ENCODE measurements at places on chromosomes 2 and 18. TPM values are rescaled to one million over a fixed set of nuclear protein-coding genes. Genes with fewer than 3 reads are reported as not detected.

OTOS gene
- total RNA-seq = not detected

SERPINB10 gene
- total RNA-seq = not detected

LONRF2 gene
- 0.62 TPM for total RNA-seq

GPAT2 gene
- not detected for total RNA-seq

CDCA7 gene
- total RNA-seq = 4.6 TPM

PARD6G gene
- total RNA-seq = 26.9 TPM

CAPN14 gene
- total RNA-seq = 0.14 TPM

GALNT3 gene
- 16.4 TPM for total RNA-seq

COL5A2 gene
- 580 TPM for total RNA-seq

SRD5A2 gene
- total RNA-seq = not detected

ING5 gene
- 15.8 TPM for total RNA-seq

NYAP2 gene
- total RNA-seq = 0.19 TPM

ABCG8 gene
- not detected for total RNA-seq

LOXHD1 gene
- not detected for total RNA-seq

HSBP1L1 gene
- total RNA-seq = 3.8 TPM

DNA sequence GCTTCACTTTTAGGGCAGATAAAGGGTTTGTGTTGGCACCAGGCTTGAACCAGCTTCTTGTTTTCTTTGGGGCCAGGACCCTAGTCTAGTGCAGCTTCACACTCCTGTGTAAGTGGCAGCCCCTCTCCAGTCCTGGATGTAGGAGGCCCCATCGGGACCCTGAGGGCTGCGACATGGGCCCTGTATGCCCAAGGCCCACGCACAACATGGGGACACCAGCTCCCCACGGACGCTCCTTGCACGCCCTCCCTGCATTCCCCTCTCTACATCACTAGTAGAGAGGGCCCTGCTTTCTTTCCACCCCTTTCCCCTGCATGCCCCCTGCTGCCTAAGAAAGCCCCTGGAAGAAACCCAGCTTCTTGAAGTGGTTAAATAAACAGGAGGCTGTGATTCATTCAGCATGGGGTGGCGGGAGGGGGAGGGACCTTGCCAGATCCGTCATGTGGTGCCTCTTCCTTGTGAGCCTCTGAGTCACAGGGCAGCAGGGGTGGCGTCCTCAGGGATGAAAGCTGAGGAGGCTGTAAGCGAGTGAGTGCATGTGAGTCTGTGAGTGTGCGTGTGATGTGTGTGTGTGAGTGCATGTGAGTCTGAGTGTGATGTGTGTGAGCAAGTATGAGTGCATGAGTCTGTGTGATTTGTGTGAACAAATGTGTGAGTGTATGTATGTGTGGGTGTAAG lies 42.5 kb downstream of the COPS8 start:
- DNase-seq = peak; percentile 99

DNA sequence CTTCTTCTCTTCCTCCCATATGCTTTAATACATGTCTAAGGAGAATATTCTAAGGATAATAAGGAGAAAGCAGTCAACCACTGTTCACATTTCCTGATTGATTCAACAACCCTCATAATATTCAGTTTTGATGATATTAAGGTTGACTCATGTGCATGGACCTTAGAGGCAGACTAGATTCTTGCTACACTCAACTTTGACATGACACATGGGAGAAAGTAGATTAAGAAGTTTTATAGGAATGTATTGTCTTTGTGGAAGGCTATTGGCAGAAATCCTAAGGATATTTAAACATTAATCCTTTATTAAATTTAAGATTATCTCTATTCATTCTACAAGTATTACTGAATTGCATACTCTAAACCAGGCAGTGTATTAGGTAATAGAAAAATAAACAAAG lies 309.1 kb upstream of the CYRIA start:
- DNase-seq = peak; percentile 11

DNA sequence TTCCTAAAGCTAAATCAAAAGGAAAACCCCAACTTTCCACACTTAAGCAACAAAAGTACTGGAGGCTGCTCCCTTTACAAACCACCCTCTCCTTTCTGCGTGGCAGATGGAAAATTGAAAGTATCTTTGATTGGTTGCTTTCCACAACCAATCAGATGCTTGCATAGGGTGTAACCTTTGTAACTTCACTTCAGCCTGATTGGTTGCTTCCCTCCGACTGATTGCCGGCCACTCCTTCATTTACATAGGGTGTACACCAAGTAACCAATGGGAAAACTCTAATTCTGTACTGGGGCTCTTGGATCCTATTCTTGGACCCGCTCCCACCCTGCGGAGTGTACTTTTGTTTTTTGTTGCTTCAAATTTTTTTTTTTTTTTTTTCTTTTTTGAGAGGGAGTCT lies 297.7 kb downstream of the NCKAP5 start:
- no peak for DNase-seq

- DNase-seq = peak; percentile 54
Measured at GRCh38 chr2:89833780-89834117, 1142.3 kb downstream of the RPIA start.

GRCh38 chr2:26009567-26009963 lies 24.3 kb upstream of the RAB10 start:
- no peak for DNase-seq

- DNase-seq = no peak
Measured at GRCh38 chr2:223219872-223220657, 168.1 kb downstream of the KCNE4 start.

GRCh38 chr2:101087638-101088037 lies 63.5 kb downstream of the TBC1D8 start:
- DNase-seq = no peak

DNA sequence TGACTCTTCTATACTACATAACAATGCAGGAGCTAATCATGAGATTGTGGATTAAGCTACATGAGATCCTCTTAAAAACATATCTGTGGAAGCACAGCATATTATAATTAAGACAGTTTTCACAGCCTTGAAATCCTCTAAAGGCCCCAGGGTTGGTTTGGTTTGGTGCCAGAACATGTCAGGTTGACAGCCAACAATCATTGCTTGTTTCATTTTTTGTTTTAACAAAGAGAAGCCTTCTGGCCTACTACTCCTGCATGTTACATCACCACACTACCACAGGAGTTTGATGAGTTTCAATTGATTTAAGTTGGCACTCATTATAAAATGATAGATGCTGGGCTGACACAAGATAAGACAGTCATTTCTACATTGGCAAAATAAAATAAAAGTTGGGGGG lies 255.9 kb upstream of the ERBB4 start:
- DNase-seq = no peak

- no peak for DNase-seq
Measured at GRCh38 chr18:79585395-79586370, 93.9 kb upstream of the CTDP1 start.

DNA sequence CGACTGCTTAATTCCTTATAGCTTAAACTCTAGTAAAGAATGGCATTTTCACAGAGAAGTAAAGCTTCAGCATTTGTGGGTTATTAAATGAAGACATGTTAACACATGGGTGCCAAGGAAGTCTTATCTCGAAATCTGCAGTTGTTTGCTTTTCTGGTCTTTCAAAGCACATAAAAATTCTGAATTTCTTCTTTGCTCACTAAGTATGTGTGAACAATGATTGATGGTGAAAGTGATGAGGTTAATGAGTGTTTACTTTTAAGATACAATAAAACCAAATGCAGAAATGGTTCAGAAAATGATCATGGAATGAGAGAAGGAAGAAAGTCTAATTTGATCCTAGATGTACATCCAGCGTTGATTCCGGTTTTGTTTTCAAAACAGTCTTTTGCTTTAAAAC lies 234.6 kb upstream of the RAB12 start:
- peak; percentile 8 for DNase-seq

GRCh38 chr18:75678627-75679026 lies 251.1 kb upstream of the SMIM21 start:
- no peak for DNase-seq

DNA sequence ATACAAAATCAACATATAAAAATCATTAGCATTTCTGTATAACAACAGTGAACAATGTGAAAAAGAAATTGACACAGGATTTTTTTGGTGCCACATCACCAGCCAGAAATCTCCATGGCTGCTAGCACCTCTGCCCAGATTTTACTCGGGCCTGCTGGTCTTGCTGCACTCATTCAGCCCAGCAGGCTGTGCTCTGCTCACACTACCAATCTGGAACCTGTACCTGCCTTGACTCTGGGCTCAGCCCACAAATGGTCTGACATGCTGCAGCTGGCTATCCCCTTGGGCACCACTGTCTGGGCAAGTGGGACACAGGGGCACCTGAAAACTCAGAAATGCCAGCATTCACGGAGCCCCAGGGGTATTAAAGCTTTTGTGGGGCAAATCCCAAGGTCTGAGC lies 392.5 kb upstream of the NRXN1 start:
- no peak for DNase-seq

DNA sequence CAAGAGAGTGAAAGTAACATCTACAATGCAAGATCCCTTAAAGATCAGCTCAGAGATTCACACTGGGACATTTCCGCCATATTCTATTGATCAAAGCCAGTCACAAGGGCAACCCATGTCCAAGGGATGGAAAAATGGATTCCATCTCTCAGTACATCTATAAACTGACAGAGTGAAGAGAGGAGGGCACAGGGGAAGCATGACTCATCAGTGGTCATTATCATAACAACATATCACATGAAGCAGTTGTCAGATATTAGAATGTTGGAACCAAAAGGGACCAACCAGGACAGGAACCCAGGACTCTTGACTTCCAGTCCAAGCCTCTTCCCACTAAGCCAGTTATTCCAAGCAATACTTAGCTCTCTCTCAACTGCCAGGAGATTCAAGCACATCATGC lies 54.9 kb upstream of the IGFBP2 start:
- DNase-seq = peak; percentile 36

GRCh38 chr2:59540864-59541263 lies 1012.6 kb downstream of the BCL11A start:
- DNase-seq = no peak

DNA sequence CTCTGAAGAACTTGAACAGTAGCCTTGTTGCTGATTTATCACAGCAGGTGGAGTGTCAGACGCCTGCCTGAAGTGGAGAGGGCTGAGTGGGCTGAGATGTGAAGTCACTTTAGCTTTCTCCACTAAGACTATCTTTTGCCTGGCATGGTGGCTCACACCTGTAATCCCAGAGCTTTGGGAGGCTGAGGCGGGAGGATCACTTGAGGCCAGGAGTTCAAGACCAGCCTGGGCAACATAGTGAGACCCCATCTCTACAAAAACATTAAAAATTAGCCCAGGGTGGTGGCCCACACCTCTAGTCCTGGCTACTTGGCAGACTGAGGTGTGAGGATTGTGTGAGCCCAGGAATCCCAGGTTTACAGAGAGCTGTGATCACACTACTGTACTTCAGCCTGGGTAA lies 60.6 kb upstream of the TTC39C start:
- DNase-seq = no peak

GRCh38 chr2:148622366-148622765 lies 22.2 kb upstream of the EPC2 start:
- no peak for DNase-seq

DNA sequence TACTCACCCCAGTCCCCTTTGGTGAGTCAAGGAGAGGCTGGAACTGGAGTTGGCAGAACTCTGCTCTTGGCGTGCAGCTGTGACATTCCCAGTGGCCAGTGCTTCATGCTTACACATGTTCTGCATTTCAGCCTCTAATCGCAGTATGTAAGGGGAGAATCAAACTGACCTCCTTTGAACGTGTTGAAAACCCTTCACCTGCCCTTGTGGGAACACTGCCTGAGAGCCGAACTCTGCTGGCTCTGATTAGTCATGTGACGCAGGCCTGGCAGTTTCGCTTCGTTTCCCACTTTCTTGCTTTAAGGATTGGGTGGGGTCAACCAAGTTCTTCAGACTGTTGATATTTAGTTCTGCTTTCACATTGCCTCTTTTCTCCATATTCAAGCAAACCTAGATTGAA lies 173.8 kb upstream of the BCL2L11 start:
- DNase-seq = no peak

DNA sequence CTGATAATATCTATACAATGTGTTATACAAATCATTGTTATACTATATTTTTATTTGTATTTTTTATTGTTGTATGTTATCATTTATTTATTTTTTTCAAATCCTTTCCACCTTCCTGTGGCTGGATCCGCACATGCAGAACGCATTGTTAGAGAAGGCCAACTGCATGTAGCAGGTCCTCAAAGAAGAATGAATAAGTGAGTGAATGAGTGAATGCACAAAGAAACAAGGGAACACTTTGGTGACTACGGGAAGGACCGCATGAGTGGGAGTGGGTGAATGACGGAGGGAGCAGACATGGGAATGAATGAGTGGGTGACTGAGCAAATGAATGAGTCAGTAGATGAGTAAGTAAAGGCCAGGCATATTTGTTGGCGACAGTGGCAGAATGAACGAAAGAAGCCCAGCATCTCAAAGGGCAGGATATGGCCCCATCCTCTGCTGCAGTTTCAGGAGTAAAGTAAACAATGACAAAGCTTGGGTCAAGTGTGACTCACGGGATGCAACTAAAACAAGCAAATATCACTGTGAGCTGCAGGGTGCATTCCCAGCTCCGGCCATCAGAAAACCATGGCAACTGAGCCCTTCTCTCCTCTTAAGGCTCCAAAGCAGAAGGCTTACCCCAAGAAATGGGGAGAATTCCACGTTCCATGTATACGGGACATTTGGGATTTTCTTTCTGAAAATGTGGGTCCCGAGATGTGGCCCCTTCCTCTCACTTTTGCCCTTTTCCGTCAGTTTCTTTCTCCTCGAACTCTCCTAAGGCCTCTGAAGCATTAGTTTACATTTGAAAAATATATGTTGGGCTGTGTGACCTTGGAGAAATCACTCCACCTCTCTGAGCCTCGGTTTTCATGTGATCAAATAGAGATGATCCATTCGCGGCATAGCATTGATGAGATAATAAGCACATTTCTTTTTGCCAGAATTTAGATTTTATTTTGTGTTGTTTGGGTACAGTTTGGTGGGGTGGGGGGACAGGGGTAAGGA lies 24.5 kb downstream of the KCNF1 start:
- peak; percentile 99 for DNase-seq

- DNase-seq = no peak
Measured at GRCh38 chr2:109139002-109139401, 10.0 kb downstream of the SH3RF3 start.

GRCh38 chr2:224272237-224272910 lies 129.5 kb downstream of the FAM124B start:
- no peak for DNase-seq

- no peak for DNase-seq
Measured at GRCh38 chr2:17918789-17919188, 40.3 kb downstream of the KCNS3 start.

DNA sequence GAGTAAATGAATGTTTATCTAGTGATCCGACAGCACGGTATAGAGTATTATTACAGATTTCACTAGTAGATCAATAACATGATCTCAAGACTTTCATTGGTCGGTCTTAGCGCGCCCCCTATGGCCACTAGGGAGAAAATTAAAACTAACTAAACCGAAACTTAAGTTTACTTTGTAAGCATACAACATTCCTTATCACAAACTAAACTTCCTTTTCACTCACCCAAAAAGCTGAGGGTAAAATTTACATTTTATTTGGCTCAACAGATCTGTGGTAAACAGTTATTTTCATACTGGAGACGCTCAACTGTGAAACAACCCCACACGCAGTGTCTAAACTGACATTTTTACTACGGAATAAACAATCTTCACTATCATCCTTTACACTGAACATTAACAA lies 215.6 kb upstream of the MAP2 start:
- no peak for DNase-seq

Data from astrocyte (in vitro differentiated cells and primary cell).